ENCODE measurements at places on chromosomes 4 and X.

DNA sequence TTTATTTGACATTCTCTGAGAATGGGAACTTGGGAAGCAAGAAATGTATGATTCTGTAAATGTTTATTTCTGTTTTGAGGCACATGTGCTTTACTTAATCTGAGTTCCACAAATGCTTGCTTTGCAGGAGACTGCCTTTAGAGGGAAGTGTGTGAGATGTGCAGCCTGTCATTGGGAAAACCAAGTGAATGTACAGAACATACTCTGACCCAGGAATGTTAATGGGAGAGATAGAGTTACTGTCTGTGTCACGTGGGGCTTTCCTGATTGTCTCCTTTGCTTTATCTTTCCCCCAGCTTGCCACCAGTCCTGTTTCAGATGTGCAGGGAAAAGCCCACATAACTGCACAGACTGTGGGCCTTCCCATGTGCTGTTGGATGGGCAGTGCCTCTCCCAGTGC, 218.6 kb upstream of the ANXA3 start:
- DNase-seq = no peak
- no peaks in the 10 kb centered on the region for H3K36me3 ChIP-seq
- no peaks in the 10 kb centered on the region for H3K4me1 ChIP-seq
- H3K4me3 ChIP-seq = no peak overlapping the region
- no peaks in the 10 kb centered on the region for H3K27me3 ChIP-seq
- no peak overlapping the region for H3K27ac ChIP-seq

- peaks cover 20% of the 10 kb centered on the region for H3K4me1 ChIP-seq
- H3K27me3 ChIP-seq = no peaks in the 10 kb centered on the region
- no peak for DNase-seq
- peaks cover 9% of the 10 kb centered on the region for H3K36me3 ChIP-seq
- peak overlapping the region; percentile 66 for H3K4me3 ChIP-seq
Observed at GRCh38 chr4:38662522-38663089, 1.4 kb upstream of the KLF3 start.

DNA sequence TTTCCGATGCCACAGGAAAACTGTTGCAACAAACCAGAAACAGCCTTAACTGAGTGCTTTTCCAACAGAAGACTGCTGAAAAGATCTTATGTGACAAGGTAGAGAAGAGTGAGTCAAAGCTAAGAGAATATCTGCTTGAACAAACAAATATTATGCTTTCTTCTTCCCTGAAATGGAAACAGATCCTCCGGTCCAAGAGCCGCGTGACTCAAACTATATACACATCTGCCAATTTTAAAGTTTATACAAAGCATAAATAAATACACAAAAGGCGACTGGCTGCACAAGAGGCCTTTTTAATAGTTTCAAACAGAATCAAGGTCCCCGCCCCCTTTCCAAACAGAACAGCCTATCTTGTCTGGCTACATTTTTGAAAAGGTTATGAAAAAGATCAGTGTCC, 329.7 kb upstream of the F9 start:
- peak overlapping the region; percentile 38 for H3K27ac ChIP-seq
- H3K4me1 ChIP-seq = peaks cover 28% of the 10 kb centered on the region

GRCh38 chr4:13612569-13612968, 15.0 kb downstream of the BOD1L1 start:
- no peaks in the 10 kb centered on the region for H3K27me3 ChIP-seq
- DNase-seq = no peak
- H3K4me3 ChIP-seq = no peak overlapping the region
- peaks cover 3% of the 10 kb centered on the region for H3K36me3 ChIP-seq

DNA sequence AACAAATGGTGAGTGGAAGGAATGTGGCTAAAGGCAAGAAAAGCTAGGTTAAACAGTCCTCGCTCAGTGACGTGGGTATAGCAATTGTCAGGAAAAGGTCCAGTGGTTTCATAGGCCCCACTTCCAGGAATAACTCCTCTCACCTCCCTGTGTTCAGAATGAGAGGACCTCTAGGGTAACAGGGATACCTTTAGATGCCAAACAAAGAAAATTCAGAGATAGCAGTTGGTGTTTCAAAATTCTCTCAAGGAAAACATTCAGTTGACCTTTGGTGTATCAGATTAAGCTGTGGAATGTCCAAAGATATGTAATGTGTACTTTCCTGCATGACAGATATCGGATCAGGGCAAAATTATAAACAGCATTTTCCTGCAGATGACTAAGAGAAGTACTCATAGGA, 155.9 kb downstream of the ARHGAP6 start:
- H3K36me3 ChIP-seq = no peaks in the 10 kb centered on the region
- no peak for DNase-seq
- H3K4me3 ChIP-seq = no peak overlapping the region
- no peaks in the 10 kb centered on the region for H3K4me1 ChIP-seq
- H3K27me3 ChIP-seq = no peaks in the 10 kb centered on the region
- no peak overlapping the region for H3K27ac ChIP-seq

DNA sequence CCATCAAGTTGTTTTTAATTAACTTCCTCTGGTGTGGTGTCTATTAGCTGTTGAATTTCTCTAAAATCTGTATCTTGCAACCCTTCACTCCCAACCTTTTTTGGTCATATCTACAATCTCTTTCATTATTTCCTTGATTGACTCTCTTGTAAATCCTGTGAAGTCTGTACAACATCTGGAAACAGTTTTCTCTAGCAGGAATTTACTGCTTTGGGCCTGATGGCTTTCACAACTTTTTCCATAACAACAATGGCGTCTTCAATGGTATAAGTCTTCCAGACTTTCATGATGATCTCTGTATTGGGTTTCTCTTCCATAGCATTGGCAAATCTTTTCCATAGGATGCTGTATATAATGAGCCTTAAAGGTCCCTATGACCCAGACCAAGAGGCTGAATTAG, 49.0 kb downstream of the TBC1D19 start:
- H3K36me3 ChIP-seq = no peaks in the 10 kb centered on the region
- DNase-seq = no peak
- no peaks in the 10 kb centered on the region for H3K27me3 ChIP-seq
- no peaks in the 10 kb centered on the region for H3K4me1 ChIP-seq
- H3K27ac ChIP-seq = no peak overlapping the region
- H3K4me3 ChIP-seq = no peak overlapping the region

DNA sequence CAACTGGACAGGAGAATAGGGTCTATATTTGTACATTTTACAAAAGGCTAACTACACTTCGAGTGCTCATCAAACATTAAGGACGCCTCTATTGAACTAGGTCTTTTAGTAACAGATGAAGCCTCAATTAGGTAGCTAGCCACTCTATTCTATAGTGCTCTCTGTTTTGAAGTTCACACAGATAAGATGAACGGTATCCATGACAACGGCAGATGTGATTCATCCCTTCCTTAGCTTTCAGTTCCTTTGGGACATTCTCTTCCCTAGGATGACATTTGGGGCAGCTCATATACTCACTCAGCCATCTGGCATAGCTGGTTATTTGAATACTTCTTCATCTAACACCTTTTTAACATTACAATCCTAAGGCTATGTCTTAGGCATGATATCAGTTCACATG, 62.4 kb upstream of the WDFY3 start:
- H3K36me3 ChIP-seq = no peaks in the 10 kb centered on the region
- H3K27me3 ChIP-seq = no peaks in the 10 kb centered on the region
- no peaks in the 10 kb centered on the region for H3K4me1 ChIP-seq
- H3K4me3 ChIP-seq = no peak overlapping the region
- DNase-seq = no peak

DNA sequence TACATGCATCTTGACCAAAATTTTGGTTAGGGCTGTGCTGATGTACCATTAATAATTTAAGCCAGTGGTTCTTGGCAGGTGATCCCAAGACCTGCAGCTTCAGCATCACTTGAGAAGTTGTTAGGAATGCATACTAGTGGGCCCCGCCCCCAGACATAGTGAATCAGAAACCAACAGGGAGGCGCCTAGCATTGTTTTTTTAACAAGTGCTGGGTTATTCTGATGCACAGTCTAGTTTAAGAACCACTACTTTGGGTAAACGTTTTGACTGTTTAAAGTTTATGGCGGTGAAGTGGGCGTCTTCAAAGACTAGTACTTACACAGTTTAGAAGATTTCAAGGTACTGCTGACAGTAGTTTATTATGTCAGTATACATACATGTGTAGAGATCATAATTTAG, 23.6 kb downstream of the FAM199X start:
- H3K27me3 ChIP-seq = no peaks in the 10 kb centered on the region
- no peak overlapping the region for H3K27ac ChIP-seq
- no peak overlapping the region for H3K4me3 ChIP-seq

- no peak overlapping the region for H3K4me3 ChIP-seq
- H3K27me3 ChIP-seq = peaks cover 91% of the 10 kb centered on the region
- H3K4me1 ChIP-seq = no peaks in the 10 kb centered on the region
- H3K36me3 ChIP-seq = no peaks in the 10 kb centered on the region
Observed at GRCh38 chr4:182764642-182765041, 152.5 kb downstream of the DCTD start.

DNA sequence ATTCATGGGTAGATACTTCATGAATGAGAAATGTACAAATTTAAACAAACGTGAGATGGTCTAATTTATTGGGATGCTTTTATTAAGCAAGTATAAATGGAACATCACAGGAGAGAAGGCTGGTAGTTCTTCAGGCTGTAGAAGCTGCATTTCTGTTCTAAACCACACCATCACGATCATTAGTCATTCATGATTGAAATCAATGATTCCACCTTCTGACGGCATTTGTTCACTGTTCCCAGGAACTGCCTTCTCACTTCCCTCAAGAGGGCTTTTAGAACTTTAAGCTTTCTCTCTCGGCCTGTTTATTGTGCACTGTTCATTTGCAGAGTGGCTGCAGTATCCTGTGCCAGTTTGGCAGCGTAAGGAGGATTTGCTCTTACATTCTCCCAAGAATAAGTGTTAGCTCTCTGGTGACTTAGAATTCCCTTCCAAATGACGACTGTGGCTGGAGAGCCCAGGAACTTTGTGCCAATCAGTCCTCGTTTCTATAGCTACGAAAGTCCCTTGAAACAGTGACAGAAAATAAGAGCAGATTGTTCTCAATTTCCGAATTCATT, 54.7 kb downstream of the MFAP3L start:
- no peaks in the 10 kb centered on the region for H3K27me3 ChIP-seq
- no peak for DNase-seq
- H3K27ac ChIP-seq = no peak overlapping the region

GRCh38 chr4:95516528-95517017, 32.2 kb downstream of the UNC5C start:
- H3K4me3 ChIP-seq = no peak overlapping the region
- no peak overlapping the region for H3K27ac ChIP-seq
- H3K36me3 ChIP-seq = no peaks in the 10 kb centered on the region
- H3K27me3 ChIP-seq = no peaks in the 10 kb centered on the region
- H3K4me1 ChIP-seq = no peaks in the 10 kb centered on the region

GRCh38 chr4:100070868-100071267, 119.4 kb downstream of the DDIT4L start:
- H3K27me3 ChIP-seq = no peaks in the 10 kb centered on the region
- H3K4me3 ChIP-seq = no peak overlapping the region
- no peaks in the 10 kb centered on the region for H3K36me3 ChIP-seq
- no peaks in the 10 kb centered on the region for H3K4me1 ChIP-seq
- H3K27ac ChIP-seq = no peak overlapping the region

DNA sequence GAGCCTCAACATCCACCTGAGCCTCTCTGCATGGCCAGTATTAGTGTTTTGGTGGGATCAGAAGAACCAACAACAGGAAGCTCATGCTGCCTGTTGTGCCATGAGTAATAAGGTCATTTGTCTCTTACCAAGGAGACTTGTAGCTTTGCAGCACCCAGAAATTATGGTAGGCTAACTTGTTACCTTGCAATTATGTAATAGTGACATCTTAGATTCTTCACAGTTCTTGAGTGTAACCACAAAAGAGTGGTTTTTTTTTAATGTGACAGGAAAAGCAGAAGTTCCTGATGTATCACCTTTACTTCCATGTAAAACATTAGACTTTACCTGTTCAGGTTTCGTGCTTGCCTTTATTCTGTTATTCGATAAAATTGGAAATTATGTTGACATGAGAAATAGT, 263.9 kb upstream of the CXXC4 start:
- no peak overlapping the region for H3K27ac ChIP-seq
- H3K4me1 ChIP-seq = no peaks in the 10 kb centered on the region
- no peak overlapping the region for H3K4me3 ChIP-seq
- no peaks in the 10 kb centered on the region for H3K36me3 ChIP-seq
- no peak for DNase-seq

DNA sequence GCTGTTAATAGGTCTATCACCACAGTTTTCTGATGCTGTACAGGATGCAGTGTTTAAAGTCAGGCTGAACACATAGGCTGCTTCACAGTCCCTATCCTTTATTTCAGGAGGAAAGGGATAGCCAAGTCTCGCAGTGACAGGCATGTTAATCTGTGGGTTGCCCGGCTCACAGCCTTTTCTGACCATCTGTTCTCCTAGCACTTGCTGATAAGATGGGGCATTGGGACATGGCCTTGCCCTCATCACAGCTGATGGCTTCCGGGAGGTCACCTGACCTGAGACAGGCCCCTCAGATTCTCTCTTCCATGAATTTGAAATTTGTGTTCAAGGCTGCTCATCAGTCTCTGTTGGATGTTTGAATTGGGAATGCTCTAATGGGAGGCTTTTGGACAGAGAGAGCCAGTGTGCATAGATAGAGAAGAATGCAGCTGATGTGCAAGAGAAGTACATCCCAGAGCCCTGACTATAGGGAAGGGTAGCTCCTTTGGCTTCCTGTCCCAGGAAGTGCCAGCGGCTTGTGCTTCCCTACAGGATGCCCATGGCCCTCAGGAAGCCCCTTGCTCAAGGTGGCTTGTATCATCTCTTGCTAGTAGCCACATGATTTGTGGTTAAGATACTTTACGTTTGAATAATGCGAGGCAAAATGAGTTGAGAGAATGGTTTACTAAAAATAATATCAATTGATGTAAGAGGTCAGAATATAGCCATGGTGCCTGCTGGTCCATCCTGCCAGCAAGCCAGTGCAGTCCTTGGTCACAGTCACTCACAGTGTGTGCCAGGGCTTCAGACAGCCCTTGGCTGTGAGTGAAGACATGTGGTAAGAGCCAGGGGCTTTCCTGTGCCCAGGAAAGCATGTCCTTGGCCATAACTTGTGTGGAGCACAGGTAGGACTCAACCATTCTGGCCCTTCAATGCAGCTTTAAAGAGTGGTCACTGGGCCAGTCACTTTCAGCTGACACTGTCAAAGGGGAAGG, 88.6 kb downstream of the TSPAN7 start:
- H3K27me3 ChIP-seq = no peaks in the 10 kb centered on the region
- H3K4me3 ChIP-seq = no peak overlapping the region
- H3K36me3 ChIP-seq = no peaks in the 10 kb centered on the region
- H3K4me1 ChIP-seq = no peaks in the 10 kb centered on the region

- no peaks in the 10 kb centered on the region for H3K36me3 ChIP-seq
- DNase-seq = peak; percentile 8
- H3K27me3 ChIP-seq = no peaks in the 10 kb centered on the region
- no peaks in the 10 kb centered on the region for H3K4me1 ChIP-seq
- no peak overlapping the region for H3K4me3 ChIP-seq
Observed at GRCh38 chr4:133320576-133321170, 171.6 kb downstream of the PCDH10 start.

- no peaks in the 10 kb centered on the region for H3K27me3 ChIP-seq
- H3K36me3 ChIP-seq = no peaks in the 10 kb centered on the region
- peaks cover 17% of the 10 kb centered on the region for H3K4me1 ChIP-seq
- DNase-seq = no peak
- H3K27ac ChIP-seq = 0 out of 2 replicates have a peak overlapping the region, but pooled peaks have one; percentile 19
Observed at GRCh38 chr4:3010577-3010976, 47.2 kb downstream of the GRK4 start.

DNA sequence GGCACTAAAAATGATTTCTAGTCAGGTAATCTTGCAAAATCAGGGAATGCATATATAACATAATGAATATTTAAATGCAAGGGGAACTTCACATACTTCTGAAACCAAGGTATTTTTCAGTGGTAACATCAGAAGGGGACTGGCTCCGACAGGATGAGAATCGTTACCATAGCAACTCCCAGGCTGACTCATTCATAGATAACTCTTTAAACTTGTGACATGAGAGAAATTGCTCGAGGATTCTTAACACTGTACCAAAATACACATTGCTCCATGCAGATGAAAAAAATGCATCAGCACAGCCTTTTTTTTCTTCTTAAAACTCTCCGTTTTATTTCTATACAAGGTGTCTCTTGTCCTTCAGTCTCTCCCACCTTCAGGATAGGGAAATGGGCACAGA, 114.3 kb downstream of the GABRB1 start:
- no peak for DNase-seq
- H3K4me3 ChIP-seq = no peak overlapping the region
- H3K27ac ChIP-seq = no peak overlapping the region

Data from PC-9 (cell line).